Aorta (tissue), 5 donors: ENCODE measurements at places on chromosomes 3 and 15. TPM values are rescaled to one million over a fixed set of nuclear protein-coding genes. Genes with fewer than 3 reads are reported as not detected.

TF gene
- total RNA-seq = 1.1 TPM

C3orf22 gene
- total RNA-seq = not detected

DNA sequence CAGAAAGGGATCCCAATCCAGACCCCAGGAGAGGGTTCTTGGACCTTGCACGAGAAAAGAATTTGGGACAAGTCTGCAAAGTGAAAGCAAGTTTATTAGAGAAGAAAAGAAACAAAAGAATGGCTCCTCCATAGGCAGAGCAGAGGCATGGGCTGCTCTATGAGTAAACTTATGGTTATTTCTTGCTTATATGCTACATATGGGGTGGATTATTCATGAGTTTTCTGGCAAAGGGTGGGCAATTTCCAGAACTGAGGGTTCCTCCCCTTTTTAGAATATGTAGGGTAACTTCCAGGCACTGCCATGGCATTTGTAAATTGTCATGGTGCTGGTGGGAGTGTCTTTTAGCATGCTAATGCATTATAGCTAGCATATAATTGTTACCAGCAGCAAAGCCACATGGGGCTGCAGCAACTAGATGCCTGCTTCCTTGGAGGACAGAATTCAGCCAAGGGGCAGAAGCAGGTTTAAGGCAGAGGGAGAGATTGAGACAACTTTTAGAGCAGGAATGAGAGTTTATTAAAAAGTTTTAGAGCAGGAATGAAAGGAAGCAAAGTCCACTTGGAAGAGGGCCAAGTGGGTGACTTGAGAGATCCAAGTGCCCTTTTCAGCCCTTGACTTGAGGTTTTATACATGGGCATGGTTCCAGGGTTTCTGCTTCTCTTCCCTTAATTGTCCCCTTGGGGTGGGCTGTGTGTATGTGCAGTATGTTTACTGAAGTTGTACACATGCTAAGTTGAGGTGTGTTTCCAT lies 41.3 kb downstream of the METTL6 start:
- no peak overlapping the region for H3K27ac ChIP-seq
- no peaks in the 10 kb centered on the region for H3K36me3 ChIP-seq
- DNase-seq = no peak
- no peak overlapping the region for H3K4me3 ChIP-seq

DNA sequence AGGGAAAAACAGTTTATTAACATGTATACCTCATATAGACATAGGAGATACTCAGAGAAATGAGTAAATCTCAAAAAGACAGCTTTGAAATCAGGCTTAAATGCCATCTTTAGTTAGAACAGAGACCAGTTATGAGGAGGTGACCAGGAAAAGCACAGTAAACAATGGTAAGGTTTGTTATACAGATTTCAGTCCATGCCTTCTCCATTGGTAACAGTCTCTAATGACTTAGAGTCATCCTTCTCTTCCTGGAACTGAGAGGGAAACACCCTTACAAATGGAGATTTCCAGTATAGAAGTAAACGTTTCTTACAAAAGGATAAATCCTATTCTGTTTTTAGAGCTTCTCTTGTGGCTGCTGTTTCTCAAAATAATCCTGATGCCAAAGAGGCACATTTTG lies 476.3 kb upstream of the NAALADL2 start:
- DNase-seq = no peak
- no peaks in the 10 kb centered on the region for H3K36me3 ChIP-seq
- no peaks in the 10 kb centered on the region for H3K4me1 ChIP-seq
- H3K27me3 ChIP-seq = no peaks in the 10 kb centered on the region
- H3K27ac ChIP-seq = no peak overlapping the region
